A549 treated with GW870086 at 1 μM for 4 hours (cell line): ENCODE measurements at places on chromosomes 13 and 19. TPM values are rescaled to one million over a fixed set of nuclear protein-coding genes. Genes with fewer than 3 reads are reported as not detected.

The ADGRE2 gene
- total RNA-seq = 0.70 to 1.4 TPM (median 1.1 TPM) in 5 replicates

The EFNA2 gene
- total RNA-seq = 1.0 to 2.1 TPM (median 1.8 TPM) in 5 replicates

The NUP62 gene
- total RNA-seq = 68.6 to 89.8 TPM (median 87.0 TPM) in 5 replicates

The SHISA2 gene
- total RNA-seq = not detected in 5 replicates
